ENCODE measurements at places on chromosomes 6 and 20. TPM values are rescaled to one million over a fixed set of nuclear protein-coding genes. Genes with fewer than 3 reads are reported as not detected.
A peak's percentile ranks its signal among the peaks of the same experiment; 100 is the strongest.

The CLIC5 gene
- 3.7 TPM for total RNA-seq

- no peak overlapping the region for H3K27ac ChIP-seq
- no peak overlapping the region for H3K4me3 ChIP-seq
- H3K4me1 ChIP-seq = peaks cover 31% of the 10 kb centered on the region
- H3K27me3 ChIP-seq = no peaks in the 10 kb centered on the region
- peaks cover 32% of the 10 kb centered on the region for H3K36me3 ChIP-seq
Measured at GRCh38 chr20:50953196-50953595, 5.1 kb downstream of the DPM1 start.

DNA sequence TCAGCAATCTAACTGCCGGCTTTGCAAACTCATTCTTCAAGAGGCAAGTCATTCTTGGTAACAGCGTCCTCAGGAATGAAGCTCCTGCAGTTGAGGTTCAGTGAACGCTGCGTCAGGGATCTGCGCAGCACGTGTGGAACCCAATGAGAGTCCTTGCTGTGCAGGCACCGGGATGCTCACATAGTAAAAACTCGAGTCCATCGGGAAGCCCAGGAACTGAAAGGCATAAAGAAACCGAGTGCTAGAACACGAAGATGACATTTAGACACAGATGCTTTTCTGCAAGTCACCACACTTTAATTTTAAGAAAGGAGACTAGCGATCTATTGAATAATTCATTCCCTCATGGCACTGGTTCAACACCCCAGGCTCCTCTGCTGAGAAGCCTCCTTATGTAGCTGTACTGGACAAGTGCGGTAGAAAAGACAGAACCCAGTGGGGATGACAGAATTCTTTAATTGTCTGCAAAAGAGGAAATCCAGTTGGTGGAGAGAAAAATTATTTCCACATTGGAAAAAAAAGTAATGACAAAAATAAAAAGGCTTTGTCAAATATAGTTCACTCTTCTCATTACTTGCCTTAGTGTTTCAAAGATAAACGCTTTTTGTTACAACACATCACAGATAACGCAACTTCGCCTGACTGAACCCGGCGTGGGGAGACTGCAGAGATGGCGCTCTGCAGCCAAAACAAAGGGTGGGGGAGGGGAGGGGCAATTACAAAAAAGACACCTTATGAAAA lies 1.9 kb upstream of the AFDN start:
- H3K4me1 ChIP-seq = peaks cover 23% of the 10 kb centered on the region
- H3K27me3 ChIP-seq = peaks cover 61% of the 10 kb centered on the region
- no peak for DNase-seq
- H3K4me3 ChIP-seq = peak overlapping the region; percentile 22

DNA sequence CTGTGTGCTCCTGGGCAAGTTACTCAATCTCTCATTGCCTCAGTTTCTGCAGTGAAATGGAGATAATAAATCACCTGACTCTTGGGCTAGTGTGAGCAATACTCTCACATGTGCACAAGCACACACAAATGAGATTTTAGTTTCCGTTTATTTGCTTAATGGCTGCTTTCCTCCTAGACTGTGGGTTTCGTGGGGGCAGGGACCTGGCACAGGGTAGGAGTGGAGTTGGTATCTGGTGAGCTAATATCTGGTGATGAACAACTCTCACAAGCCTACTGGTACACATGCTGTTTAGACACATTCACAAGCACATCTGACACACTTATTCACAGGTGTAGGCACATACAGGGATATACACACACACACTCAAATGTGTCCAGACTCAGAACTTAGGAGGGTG lies 73.8 kb downstream of the TOX2 start:
- H3K27ac ChIP-seq = no peak overlapping the region
- H3K27me3 ChIP-seq = peaks cover 4% of the 10 kb centered on the region
- H3K36me3 ChIP-seq = peaks cover 4% of the 10 kb centered on the region
- no peak overlapping the region for H3K4me3 ChIP-seq
- peaks cover 11% of the 10 kb centered on the region for H3K4me1 ChIP-seq

DNA sequence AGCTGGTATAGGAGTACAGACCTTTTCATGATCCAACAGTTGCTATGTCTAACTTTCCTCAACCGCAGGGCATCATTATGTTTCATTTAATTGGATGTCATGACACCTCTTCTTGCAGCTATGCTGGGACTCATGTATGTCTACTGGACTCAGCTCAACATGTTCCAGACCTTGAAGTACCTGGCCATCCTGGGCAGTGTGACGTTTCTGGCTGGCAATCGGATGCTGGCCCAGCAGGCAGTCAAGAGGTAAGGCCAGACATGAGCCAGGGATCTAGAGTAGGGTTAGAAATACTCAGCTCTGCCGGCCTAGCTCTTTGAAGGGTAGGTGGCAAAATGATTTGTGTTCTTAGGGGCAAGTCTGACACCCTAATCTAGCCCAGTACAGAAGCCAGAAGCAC lies 25.2 kb downstream of the GHRH start:
- no peaks in the 10 kb centered on the region for H3K4me1 ChIP-seq
- no peak overlapping the region for H3K4me3 ChIP-seq
- no peaks in the 10 kb centered on the region for H3K27me3 ChIP-seq
